ENCODE measurements at places on chromosomes 11 and 22.

- DNase-seq = no peak
Measured at GRCh38 chr11:22800482-22800881, 29.1 kb downstream of the SVIP start.

GRCh38 chr22:30277547-30278344 is 11.1 kb upstream of the OSM start:
- DNase-seq = no peak

DNA sequence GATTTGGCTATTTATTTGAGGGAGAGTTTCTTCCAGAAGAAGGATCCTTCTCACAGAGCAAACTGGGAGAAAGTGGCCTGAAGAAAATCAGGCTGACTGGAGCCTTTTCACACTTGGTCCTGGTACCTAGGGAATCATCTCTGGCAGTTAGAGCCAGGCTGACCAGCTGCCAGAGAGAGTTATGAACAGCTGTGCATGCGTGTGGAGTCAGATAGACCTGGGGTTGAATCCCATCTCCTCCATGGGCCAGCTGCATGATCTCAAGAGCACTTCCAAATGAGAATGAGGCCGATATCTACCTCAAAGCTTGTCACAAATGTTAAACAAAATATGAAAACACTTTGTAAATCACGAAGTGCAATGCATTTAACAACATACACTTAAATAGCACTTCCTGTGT is 390.0 kb downstream of the TENM4 start:
- no peak for DNase-seq

- DNase-seq = no peak
Measured at GRCh38 chr11:48124880-48125279, 91.7 kb upstream of the OR4B1 start.

DNA sequence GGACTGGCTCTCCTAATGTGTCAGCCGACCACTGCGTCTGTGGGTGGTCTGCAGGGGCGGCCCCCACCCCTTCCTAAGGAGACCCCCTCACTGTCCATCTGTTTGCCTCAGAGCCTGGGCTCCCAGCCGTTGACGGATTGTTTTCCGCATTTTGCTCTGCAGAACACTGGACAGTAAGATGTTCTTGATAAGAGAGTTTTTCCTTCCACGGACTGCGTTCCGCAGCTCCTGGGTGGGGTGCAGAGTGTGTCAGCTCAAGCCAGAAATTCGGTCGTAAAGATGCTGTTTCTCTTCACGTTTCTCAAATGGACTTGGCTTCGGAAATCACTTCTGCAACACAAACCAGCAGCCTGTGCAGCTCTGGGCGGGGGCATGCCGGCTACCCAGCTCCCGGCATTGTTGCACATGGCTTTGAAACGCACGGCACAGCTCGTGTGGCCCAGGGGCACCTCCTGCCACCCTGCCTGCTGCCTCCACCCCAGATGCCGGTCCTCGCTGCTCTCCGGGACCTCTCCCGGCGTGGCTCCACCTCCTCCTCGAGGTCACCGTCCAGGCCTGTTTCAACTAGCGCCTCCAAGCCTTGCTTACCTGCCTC is 2.9 kb upstream of the MRGPRG start:
- no peak for DNase-seq

- DNase-seq = no peak
Measured at GRCh38 chr11:95435628-95436353, 204.8 kb upstream of the SESN3 start.

DNA sequence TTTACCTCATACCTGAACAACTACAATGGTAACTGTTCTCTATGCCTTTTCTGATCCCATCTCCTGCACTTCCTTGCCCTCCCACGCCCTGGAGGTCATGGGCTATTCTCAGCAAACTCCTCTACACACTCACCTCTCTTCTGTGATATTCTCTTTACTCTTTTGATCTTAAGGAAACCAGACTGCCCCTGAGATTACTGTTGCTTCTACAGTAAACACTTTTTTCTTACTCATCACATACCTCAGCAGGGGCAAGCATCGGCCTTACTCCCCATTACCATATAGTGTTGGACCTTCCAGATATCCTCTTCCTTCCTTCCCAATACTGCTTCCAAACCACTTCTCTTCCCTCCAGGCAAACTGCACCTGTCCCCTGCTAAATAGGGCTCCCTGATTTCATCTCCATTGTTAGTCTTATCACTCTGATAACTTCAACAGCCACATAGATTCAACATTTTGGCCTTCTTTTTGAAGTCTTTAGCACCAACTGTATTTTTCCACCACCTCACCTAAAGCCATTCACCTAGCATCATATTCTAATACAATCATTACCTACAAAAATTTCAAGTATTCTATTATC is 141.2 kb downstream of the RBFOX2 start:
- no peak for DNase-seq

- no peak for DNase-seq
Measured at GRCh38 chr11:64585150-64585549, 5.9 kb upstream of the SLC22A12 start.

DNA sequence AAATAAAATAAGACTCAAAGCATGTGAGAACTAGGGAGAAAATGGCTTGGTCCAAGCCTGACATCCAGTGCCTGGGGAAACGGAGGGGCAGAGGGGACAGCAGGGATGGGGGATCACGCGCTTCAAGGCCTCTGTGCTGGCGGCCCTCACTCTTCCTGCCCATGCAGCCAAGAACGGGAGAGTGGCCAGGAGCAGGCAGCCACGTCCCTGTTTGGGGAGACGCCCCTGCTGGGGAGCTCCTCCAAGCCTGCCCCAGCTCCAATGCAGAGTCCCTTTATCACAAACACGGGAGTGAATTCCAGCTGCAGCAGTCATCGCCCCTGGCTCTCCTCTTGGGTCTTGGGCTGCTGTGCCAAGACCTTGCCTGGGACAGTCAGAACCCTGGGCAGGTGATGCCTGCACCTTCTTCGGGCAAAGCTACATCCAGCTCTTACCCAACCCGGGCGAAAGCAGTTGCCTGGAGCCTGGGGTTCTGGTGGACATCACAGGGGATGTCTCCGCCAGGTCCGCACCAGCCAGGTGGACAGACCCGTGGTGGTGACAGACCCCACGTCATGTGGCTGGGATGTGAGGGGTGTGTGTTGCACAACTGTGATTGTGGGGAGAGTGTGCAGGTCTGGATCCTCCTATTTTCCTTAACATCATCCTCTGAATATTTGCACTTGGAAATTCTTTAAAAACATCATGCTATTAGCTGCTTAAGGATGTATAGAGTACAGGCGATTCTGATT is 1391.3 kb downstream of the BRD1 start:
- no peak for DNase-seq

- DNase-seq = no peak
Measured at GRCh38 chr11:7523416-7524210, 9.8 kb downstream of the PPFIBP2 start.

DNA sequence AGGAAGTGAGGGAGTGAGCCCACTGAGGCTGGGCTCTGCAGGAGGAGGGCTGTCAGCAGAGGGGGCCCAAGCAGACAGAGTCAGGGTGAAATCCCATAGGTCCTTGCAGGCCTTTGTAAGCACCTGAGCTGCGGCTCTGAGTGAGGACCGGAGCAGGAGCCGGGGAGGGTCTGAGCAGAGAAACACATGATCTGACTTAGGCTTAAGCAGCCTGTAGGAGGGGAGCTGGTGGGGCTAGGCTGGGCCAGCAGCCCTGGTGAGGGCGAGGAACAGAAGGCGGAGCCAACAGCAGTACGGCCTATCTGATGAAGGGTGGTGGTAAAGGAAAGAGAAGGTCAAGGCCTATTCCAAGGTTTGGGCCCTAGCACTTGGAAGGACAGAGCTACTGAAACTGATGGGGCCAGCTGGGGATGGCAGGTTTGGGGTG is 26.9 kb upstream of the CBX7 start:
- DNase-seq = no peak

DNA sequence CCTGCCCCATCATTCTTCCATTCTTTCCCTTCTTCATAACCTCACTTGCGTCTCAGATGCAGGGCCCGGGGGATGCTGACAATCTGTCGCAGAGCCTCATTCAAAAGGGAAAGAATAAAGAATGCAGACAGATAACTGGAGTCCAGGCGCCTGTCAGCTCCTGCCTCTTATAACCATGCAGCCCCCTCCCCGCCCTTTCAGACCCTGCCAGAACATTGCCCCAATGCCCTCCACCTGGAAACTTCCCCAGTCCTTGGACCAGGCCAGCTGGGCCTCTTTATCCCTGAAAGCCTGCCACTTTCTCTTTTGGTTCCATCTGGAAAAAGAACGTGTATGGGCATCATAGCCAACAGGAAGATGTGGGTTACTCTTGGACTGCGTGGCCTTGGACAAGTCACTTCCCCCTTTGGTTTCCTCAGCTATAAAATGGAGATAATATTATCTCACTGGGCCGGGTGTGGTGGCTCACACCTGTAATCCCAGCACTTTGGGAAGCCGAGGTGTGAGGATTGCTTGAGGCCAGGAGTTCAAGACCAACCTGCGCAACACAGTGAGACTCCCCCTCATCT is 2.1 kb upstream of the TCF20 start:
- DNase-seq = no peak

GRCh38 chr11:73810637-73811036 is 23.0 kb downstream of the MRPL48 start:
- no peak for DNase-seq

GRCh38 chr11:27912916-27913315 is 195.0 kb downstream of the KIF18A start:
- no peak for DNase-seq

GRCh38 chr22:22397292-22397870 is 111.2 kb downstream of the ZNF280B start:
- no peak for DNase-seq

GRCh38 chr11:72157131-72157530 is 21.6 kb downstream of the FOLR3 start:
- no peak for DNase-seq

DNA sequence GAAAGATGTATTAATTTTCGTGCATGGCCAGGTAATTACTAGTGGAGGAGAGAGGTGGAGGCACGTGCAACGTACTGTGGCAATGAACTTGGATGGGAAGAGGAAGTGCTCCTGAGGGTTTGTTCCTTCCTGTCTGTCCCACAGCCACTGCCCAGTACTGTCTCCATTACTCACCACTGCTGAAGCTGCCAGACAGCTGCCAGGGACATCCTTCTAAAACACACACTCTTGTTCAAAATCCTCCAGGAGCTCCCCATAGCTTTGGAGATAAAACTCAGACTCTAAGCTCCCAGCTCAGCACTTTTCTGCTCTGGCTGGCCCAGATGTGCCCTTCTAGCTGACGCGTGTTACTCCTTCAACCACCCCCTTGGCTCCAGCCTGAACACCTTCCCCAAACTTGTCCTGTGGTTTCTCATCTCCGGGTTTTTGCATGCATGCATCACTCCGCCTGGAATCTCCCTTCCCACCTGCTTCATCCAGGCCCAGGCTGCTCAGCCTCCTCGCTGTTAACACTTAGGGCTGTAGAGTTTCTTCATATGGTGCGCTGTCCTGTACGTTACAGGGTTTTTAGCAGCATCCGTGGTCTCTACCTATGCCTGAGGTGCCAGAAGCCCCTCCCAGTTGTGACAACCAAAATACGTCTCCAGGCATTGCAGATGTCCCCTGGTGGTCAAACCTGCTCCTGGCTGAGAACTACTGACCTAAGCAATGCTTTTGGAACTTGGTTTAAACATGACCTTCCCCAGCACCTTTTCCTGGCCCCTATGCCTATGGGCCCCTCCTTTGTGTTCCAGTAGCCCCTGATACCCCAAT is 69.5 kb downstream of the C11orf91 start:
- no peak for DNase-seq

DNA sequence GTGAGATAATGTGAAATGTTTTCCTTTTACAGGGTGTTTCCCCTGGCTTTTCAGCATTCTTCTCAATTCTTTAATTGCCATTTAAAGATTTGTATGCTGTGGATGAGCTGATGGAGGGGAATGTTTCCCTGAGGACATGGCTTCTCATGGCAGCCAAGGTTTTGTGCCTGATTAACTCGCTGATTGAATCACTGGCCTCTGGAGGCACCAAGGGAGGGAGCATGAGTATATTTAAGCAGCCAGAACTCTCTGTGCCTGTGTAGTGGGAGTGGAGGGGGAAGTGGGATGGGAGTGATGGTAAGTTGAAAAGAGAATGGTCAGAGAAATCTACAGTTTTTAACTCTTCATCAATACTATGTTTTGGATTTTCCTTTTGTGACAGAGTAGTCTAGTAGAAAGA is 88.7 kb downstream of the STIM1 start:
- DNase-seq = no peak

GRCh38 chr11:3158131-3158591 is 6.9 kb downstream of the OSBPL5 start:
- no peak for DNase-seq

- DNase-seq = no peak
Measured at GRCh38 chr11:16217631-16218030, 138.7 kb downstream of the SOX6 start.

GRCh38 chr11:26851291-26851690 is 129.4 kb upstream of the SLC5A12 start:
- DNase-seq = no peak

DNA sequence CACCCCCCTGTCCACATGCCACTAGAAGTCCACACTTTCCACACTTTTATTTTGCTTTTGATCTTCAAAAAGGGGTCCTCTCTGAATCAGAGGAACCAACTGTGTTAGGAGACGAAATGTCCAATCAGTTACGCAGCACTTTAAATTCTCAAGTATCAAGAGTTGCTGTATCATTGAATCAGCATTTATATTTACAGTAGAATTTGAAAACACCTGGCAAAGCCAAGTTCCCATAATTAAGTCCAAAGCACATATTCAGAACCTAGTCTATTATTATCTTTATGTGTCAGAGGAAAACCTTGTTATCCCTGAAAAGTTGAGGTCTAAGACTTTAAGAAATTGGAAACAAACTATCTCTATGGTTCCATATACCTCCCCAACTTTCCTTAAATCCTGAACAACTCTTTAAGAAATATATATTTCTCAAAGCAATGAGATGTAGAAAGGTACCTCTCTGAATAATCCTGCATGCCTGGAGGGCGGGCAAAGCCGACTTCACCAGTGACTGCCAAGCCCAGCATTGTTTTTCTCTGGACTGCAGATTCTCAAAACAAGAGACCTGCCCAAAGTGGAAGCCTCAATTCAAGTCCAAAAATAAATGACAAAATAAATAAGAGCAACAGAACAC is 75.9 kb upstream of the ARFGAP3 start:
- DNase-seq = no peak

DNA sequence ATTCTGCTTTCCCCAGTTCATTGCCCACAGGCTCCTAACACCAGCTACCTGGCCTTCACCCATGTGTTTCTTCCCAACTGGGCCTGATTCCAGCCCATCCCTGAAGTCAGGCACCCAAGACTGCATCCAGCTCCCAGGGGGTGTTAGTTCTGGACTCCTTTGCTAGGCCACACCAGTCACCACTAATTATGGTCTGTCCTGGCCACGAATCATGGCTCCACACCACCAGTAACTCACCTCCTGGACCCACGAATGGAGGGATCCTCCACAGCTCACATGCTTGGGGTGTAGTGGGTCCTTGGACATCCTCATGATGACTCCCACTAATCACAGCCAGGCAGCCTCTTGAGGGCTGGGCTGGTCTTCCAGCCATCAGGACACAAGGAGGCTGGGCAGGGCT is 3.6 kb upstream of the RASL10A start:
- DNase-seq = no peak

- DNase-seq = no peak
Measured at GRCh38 chr11:23765682-23766252, 731.1 kb upstream of the LUZP2 start.

All from CD4-positive, alpha-beta T cell (primary cell).